ENCODE measurements at places on chromosomes 4 and X.

GRCh38 chr4:48121180-48121579 is 12.9 kb downstream of the TXK start:
- no peak for DNase-seq

- DNase-seq: no peak
Measured at GRCh38 chr4:48772556-48772955, 7.5 kb downstream of the FRYL start.

- no peak for DNase-seq
Measured at GRCh38 chrX:134734466-134734952, 76.2 kb upstream of the PLAC1 start.

GRCh38 chr4:123484291-123484926 is 87.8 kb downstream of the SPRY1 start:
- no peak for DNase-seq

- DNase-seq: no peak
Measured at GRCh38 chr4:183201331-183201730, 102.3 kb downstream of the WWC2 start.

GRCh38 chr4:70057651-70058050 is 7.4 kb downstream of the HTN1 start:
- DNase-seq: no peak

- no peak for DNase-seq
Measured at GRCh38 chr4:90641861-90642599, 514.8 kb downstream of the CCSER1 start.

All from CD4-positive, alpha-beta T cell treated with Interleukin-15 for 4 hours (primary cell).